ENCODE measurements at places on chromosomes 3 and 15.

DNA sequence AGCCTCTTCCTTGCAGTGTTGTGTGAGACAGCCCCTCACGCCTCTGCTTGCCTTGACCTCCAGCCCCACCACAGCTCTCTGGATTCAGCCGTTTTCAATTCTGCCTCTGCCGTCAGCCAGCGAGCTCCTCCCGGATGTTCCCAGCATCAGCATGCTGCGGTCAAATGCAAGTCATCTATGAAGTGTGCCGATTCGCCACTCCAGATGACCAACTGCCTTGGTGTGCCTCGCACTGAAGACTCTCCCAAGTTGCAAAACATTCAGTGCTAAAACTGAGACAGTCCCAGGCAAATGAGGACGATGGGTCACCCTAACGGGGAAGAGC lies 30.6 kb upstream of the RASA2 start:
- no peak for DNase-seq

DNA sequence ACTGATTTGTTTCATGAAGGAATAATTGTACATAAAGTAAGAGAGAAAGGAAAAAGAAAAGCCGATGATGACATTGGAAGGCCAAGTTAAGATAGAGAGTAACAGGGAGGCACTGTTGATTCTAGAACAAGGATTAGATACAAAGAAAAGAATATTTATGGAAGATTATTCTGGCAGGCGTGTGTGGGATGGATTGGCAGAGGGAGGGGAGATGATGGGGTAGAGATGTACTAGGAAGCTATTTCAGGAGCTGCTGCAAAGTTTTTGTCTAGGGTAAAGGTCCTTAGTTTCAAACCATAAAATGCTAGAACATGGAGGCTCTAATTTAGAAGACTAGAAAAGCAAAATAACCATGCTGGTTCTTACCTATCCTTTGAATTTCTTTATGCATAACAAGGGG lies 280.0 kb upstream of the LRRN1 start:
- no peak for DNase-seq

DNA sequence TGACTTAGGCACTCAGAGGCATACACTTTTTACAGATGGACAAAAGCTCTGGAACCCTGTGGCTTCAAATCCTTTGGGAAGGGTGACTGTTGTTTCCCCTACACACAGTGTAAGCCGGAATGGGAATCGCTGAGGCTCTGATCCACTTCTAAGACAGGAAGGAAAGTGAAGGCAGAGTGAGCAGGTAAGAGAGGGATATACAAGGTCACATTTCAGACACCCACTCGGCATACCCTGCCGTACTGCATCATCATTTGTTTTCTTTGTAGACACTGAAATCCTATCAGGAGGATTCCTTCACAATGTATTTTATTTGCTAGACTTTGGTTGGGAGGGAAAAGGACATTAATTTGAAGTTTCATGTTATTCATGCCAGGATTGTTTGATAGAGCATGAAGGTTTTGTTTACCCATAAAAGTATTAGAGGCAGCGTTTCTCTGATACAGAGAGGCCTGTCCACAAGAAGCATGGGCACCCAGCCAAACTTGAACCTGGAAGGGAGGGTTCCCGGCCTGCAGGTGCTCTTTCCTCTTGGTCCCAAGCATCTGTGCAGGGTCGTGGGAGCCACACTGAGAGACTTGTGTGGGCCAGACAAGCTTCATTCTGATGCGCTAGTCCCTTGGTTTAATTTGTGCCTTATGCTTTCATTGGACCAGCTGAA lies 21.9 kb upstream of the POLR2M start:
- DNase-seq = no peak

DNA sequence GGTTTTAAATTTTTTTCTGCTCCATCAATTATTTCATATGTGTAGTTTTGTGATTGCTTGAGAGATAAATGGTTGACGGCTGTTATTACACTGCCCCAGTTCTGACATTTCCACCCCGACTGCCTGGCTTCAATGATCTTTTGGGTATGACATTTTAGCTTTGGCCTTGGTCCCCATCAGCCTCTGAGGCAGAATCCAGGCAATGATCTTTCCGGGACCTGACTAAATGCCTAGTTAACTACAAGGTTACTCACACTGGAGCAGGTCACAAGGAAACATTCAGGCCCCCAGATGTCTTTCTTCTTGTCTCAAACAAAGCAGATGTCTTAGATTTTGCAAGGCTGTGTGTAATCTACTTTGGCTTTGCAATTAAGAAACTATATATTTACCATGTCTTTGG lies 61.1 kb upstream of the TMCO5A start:
- no peak for DNase-seq

- DNase-seq = no peak
Measured at GRCh38 chr3:131555456-131555855, 52.7 kb upstream of the MRPL3 start.

DNA sequence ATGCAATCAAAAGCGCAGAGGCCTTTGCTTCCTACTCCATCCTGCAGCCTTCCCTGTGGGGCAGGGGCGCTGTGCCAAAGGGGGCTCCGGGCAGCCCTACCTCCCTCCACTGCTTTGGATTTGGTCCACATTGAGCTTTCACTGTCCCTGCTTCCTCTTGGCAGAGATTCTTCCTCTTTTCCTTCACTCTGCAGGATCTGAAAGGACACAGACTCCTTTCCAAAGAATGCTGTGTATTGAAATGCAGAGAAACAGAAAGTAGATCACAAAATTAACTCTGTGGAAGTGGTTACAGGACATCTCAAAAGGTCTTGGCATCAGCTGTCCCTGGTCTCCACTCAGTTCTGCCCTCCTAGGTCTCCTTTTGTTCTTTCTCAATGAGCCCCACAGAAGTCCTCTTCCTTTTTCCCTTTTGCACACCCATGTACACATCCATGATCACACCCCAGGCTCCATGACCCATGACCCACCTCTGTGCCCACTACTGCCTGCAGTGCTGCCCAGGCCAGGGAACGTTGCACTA lies 64.1 kb downstream of the CCR1 start:
- no peak for DNase-seq
